ENCODE measurements at places on chromosomes 1 and 21.

GRCh38 chr1:178005450-178005849, 35.6 kb upstream of the SEC16B start:
- DNase-seq: no peak

DNA sequence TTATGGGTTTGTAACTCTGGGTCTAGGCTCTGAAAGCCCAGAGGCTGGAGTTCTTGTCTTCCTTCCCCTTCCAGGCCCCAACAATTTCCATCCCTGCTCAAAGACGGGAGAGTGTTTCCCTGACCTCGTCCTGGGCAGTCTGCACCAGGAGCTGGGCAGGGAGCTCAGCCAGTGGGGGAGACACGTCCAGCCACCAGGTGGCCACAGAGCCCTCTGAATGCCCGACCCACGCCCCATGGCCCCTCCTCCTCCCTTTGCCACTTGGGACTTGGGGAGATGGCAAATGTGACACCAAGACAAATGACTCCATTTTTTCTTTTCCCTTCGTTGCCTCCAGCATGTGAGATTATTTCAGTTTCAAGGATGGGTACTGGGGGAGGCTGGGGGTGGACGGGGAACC, 159.9 kb upstream of the AJAP1 start:
- DNase-seq: no peak

DNA sequence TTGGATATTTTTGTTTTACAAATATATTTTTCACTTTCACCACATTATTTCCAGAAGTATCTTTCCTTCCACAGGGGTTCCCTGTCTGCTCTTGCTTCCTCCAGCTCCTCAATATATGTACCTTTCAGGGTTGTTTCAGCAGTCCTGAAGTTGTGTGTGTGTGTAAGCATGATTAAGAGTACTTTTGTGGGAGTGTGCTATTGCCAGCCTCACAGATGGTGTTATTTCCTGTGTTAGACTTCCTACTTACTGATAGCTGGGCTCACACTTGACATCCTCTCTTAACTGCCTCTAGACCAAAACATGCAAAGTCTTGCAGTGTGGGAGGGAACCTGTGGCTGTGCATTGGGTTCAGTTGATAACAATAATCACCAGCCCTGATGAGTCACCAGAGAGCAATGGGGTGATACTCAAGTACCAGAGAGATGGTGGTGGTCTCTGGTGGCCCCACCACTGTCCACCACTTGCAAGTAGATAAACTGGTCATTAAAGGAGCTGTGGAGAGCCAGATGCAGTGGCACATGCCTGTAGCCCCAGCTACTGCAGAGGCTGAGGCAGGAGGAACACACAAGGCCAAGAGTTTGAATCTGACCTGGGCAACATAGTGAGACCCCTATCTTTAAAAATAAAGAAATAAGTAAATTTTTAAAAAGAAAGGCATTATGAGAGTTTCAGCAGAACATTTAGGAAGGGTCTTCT, 126.7 kb downstream of the NR5A2 start:
- peak; percentile 7 for DNase-seq

DNA sequence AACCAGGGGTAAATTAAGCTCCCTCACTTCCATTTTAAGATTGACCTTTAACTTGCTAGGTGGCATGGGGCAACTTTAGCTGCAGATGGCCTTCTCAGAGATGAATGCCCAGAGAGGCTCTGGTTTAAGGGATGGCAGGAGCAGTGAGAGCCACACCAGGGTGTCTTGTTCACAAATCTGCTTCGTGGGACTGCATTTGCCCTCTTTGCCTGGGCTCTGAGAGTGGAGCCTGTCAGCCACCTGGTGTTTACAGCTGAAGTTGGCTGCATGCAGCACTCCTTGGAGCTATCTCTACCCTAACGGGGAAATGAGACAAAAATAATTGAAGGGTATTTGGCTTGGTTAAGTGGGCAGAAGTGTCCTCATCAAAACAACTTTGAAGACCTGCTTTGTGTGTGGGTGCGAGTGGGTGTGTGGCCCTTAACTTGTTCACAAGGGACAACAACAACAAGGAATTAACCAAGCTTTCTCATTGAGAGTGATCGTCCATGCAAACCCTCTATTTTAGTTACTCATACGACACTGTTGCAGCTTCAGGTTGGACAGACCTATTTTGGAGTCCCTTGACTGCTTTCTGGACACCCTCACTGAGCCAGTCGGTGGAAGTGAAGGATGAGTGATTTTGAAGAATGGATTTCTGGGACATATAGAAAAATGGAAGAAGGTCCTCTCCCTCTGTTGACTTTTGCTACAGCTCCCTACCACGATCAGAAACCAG, 29.8 kb downstream of the PGM1 start:
- DNase-seq: no peak

DNA sequence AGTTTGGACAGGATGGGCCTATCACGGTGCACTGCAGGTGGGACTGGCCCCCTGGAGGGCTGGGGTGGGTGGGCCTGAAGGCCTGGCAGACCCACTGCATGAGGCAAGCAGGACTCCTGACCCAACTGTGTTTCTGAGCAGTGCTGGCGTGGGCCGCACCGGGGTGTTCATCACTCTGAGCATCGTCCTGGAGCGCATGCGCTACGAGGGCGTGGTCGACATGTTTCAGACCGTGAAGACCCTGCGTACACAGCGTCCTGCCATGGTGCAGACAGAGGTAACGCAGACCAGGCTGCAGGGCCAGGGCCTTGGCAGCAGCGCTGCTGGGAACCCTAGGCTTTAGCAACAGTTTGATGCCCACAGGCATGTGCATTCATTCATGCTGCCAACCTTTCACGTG, 29.0 kb upstream of the KDM4A start:
- DNase-seq: no peak

DNA sequence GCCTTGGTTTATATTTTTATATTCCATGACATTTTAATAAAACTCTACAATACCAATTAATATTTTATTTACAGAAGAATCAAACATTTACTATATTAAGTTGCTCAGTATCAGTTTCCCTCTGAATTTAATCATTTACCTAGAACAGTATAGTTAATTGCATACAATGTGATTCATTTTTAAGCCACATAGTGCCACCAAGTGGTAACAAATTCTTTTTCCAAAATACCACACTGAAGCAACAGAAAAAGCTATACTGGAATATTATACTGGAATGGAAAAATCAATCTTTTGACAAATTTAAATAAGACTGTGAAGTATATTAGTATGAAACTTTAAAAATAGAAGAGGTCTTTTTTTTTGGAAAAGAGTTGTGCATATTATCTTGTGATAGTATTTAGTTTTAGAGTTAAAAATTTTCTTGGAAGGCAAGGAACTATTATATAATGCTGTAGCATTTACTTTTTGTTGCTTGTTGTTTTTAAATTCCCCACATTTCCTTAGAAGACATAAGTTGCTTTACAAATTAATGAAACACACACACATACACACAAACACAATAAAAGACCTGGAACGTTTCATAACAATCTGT, 57.3 kb downstream of the ZNF644 start:
- no peak for DNase-seq

DNA sequence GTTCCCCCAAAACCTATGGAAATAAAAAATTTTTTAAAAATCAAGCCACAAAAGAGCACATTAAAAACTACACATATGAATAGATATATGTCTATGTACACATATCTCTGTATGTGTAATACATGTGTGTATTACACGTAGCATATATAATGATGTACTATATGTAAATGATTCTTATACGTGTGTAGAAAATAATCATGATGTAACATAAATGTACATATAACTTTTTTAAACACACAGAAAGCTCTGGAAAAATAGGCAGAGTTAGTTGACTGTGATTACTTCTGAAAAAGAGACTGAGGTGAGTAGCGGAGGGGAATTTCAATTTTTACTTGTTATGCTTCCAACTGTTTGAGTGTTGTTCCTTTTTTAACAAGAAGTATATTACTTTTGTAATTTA, 405.0 kb downstream of the CAMTA1 start:
- DNase-seq: no peak

GRCh38 chr1:193104502-193104906, 710 bp downstream of the GLRX2 start:
- no peak for DNase-seq

DNA sequence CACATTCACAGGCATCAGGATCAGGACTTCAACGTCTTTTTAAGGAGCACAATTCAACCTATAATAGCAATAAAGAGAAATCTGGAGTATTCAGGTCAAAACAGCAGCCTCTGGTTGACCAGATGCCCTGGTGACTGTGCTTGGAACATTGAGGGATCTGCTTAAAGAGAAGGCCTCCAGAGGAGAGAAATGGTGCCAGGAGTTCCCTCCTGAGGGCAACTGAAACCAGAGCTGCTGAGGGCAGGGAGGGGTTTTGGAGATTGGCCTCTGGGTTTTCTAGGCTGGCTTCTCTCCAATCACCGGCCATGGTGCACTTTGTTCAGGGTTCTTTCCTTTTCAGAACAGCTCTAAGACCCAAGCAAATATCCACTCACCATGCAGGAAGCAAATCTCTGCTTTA, 190.7 kb upstream of the KIAA0040 start:
- DNase-seq: no peak

DNA sequence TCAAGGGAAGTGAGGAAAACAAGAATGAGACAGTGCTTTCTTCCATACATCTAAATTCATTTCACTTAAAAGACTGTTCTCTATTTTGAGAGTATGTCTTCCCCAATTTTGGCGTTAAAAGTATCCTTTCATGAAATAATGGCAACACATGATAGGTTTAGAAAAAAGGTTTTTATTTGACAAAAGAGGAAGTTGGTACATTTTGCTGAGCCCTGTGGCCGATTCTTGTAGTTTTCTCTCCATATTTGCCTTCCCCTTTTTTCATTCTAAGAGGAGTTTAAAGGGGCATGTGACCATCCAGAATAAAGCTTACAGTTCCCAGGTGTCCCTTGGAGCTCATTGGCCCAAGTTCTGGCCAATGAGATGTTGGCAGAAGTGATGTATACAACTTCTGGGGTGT, 140.4 kb upstream of the KCNE2 start:
- no peak for DNase-seq

GRCh38 chr1:118773656-118774055, 214.5 kb downstream of the TBX15 start:
- no peak for DNase-seq
